ENCODE measurements at places on chromosomes 4 and X.

DNA sequence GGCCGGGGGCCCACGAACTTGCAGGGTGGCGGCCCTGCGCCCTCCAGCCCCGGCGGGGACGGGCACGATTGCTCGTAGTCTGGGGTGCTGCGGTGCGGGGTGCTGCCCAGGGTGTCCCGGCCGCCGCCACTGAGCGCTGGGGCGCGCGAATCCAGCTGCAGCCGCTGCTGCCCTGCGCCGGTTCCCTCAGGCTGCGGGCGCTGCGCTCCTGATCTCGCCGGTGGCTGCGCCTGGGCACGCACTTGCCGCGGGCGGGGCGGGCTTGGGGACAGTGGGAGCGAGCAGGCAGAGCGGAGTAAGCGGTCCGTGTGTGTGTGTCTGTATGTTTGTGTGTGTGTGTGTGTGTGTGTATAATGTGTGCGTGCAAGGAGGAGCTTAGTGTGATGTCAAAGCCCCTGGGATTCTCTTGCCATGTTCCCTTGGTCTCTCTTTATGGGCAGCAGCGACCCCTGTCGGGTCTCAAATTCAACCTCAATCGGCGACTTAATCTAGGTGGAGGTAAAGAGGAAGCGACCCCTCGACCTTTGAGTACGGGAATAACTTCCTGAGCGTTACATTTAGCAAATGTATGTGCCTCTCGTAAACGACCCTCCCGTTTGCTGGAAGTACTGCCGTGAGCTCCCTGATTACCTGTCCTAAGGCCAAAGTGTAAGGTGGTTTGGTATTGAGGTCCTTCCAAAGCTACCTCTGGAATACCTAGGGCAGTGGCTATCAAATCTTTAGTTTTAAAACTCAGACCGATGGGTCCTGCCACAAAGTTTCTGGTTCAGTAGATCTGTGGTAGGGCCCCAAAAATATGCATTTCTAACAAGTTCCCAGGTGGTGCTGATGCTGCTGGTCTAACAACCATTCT, at the start of gene RNF150:
RNF150 (minus strand) TSS at position 324 of the 853 bp plus-strand sequence.
- peak; percentile 53 for DNase-seq

- DNase-seq = no peak
These were observed 588.4 kb upstream of the FAM241A start for GRCh38 chr4:111556851-111557250.

DNA sequence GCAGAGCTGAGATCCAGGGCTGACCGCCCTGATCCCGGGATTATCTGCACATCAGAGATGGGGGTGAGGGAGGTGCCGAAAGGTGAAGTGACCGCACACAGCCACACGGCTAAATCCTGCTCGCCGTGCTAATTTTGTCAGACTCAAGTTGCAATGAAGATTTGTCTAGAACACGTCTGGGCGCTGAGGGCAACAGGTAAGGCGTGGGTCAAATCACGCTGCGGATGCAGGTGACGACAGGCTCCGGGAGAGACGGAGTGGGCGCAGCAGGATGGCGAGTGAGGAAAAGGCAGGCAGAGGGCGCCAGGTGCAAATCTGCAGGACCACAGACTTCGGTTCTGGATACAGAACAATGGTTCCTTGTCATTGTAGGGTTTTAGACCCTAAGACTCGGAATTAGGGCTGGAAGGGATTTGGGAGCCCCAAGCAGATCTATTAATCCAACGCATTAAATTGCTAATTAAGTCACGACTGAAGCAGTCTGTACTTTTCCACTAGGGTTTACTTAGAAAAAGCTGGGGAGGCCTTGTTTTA, 1.9 kb upstream of the TBC1D14 start:
- DNase-seq = no peak

GRCh38 chr4:73055241-73055897, 14.1 kb downstream of the COX18 start:
- DNase-seq = no peak

GRCh38 chr4:1328267-1329155, 18.5 kb upstream of the UVSSA start:
- DNase-seq = no peak
